Stimulated activated naive CD8-positive, alpha-beta T cell treated with anti-CD3 and anti-CD28 coated beads, Interleukin-15, Interleukin-2, amounts not matched to agents 100 U/mL and 50 U/mL, for 24 hours (primary cell): ENCODE measurements at places on chromosomes 1 and 21.

- DNase-seq, result no peak
These were observed 38.3 kb downstream of the ABCG1 start for GRCh38 chr21:42257091-42257765.

DNA sequence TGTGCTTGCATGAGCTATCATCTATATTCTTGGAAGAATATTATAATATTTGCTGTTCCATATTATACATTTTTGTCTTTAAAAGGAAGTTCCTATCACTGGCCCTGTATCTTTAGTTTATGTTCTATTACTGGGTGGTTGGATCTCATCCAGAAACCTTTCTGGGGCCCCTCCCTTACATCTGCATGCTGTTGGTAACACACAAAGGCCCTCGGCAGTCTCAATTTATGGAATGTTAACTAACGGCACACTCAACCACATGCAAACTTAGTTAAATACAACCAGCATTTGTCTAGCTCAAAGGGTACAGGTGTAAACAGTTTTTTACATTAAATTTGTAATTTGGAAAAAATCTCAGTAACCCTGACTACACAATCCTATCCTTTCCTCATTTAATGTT is 9.7 kb upstream of the HYI start:
- DNase-seq, result no peak

DNA sequence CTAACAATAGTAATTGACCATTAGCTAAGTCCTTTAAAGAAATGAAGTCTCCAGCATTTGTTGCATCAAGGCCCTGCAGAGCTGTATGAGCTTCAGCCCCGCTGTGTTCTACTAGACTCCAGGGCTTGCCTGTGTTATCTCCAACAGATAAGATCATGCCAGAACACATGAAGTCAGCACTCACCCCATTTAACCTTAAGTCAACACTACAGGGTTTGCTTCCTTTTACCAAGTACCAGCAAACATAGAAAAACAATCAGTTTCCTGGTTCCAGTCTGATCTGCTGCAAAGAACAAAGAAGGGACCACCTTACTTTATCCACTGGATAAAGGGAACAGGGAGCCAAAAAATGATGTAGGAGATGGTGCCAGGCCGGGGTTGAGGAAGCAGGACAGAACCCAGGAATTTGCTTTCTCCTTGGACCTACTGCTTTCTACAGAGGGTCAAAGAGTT is 41.3 kb upstream of the ENAH start:
- no peak for DNase-seq

- no peak for DNase-seq
These were observed 3.0 kb downstream of the DUSP23 start for GRCh38 chr1:159783724-159784123.

- DNase-seq, result no peak
These were observed 121.9 kb downstream of the KCNK1 start for GRCh38 chr1:233735847-233736246.

DNA sequence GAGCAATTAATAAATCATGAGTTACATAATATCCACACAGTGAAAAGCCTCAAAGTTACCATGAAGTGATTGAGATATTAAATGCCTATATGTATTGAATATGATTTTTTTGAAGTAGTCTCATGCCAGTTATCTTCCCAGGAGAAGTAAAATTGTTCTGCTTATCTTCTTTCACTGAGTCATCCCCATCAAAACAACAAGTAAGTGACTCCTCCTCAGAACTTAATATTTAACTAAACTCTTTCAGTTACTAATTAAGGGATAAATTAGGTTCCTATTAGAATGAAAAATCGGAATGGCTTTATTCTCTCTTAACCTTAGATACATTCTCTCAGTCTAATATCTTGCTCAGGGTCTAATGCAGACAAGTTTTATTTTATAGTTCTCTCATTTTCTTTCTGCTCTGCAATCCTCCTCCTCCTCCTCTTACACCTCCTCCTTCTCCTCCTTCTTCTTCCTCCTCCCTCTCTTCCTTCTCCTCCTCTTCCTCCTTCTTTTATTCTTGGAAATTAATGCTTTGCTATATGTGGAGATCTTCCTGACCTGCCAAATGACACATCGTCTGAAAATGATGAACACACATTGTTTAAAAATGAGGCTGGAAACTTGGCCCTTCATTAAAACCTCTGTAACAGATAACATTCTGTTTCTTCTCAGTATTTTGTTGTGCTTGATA is 110.9 kb downstream of the RUNX1 start:
- DNase-seq, result no peak

DNA sequence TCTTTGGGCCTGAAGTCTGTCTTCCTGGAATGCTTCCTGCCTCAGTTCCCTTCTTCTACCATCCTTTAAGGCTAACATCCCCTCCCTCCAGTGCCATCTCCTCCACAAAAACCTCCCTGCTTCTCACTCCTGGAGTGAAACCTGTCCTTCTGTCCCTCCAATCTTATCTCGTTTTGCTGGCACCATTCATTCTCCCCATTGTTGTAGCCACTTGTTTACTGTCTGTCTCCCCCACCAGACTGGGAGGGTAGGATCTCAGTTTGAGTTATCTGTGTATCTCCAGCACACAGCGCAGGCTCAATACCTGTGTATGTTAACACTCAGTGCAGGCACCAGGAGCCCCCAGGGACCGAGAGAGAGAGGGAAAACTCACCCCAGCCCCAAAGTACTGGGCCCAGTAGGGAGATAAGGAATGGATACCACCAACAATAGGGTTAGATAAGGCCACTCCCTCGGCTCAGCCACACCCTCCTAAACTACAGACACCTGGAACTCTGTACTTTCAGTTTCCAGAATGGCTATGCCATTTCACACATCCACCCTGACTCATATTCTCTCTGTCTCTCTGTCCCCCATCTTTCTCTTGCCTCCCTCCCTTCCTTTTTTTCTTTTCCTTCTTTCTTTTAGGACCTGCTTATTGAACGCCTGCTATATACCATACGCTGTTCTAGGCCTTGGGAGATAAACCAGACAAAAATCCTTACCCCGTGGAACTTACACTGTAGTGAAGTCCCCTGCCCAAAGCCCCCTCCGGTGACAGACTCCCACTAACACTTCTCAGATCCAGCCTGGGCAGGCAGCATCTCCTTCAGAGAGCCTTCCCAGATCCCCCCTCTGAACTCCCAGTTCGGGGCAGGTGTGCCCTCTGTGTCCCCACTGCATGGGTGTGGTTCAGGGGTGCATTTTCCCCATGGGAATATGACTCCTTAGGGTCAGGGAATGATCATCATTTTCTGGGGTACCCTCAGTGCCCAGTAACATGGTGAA is 3.3 kb upstream of the SSBP3 start:
- peak; percentile 29 for DNase-seq

- no peak for DNase-seq
These were observed 54.8 kb downstream of the NGF start for GRCh38 chr1:115283249-115283648.
